ENCODE measurements at places on chromosomes 3 and 15.
A peak's percentile ranks its signal among the peaks of the same experiment; 100 is the strongest.

DNA sequence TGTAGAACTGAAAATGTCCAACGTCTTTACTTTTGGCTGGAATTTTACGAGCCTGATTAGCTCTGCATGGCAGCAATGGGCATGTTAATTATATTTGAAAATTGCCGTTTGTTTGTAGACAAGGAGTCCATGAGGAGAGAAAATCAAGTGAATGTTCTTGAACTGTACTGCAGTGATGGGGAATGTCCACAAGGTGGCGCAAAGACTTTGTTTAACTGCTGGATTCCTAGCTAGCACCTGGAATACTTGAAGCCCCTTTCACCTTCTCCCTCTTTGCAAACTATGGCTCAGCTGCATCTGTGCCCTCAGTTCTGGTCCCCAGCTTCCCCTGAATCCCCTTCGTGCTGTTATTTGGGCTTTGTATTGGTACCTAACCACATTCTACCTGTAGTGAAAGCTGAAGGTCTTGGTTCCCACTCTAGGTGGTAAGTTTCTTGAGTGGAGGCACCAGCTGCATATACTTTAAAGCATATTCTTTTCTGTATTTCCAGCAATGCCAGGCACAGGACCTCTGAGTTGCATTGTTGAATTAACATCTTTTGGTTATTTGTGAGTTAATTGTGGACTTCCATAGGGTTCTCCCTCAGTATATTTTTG, 25.3 kb downstream of the EXOG start:
- peak; percentile 65 for DNase-seq

- DNase-seq: no peak
Measured at GRCh38 chr3:152589644-152590043, 245.3 kb upstream of the P2RY1 start.

DNA sequence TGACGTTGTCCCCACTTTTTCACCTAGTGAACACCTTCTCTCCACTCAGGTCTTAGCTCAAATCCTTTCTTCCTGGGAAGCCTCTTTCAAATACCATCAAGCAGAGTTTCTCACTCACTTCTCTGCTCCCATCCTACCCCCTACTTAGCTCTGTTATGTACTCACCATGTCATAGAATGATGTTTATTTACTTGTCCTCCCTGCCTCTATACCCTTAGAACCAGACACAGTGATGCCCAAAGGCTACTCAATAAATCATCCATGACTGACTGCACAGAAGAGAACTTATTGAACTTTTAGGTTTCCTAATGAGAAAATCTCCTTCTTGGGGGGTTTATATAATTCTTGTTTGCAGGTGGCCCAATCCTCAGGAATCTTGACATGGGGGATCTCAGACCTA, 154.2 kb downstream of the SSR3 start:
- no peak for DNase-seq

- no peak for DNase-seq
Measured at GRCh38 chr3:116476691-116477090, 31.4 kb upstream of the LSAMP start.

- peak; percentile 17 for DNase-seq
Measured at GRCh38 chr3:79039192-79039591, 728.6 kb downstream of the ROBO1 start.

DNA sequence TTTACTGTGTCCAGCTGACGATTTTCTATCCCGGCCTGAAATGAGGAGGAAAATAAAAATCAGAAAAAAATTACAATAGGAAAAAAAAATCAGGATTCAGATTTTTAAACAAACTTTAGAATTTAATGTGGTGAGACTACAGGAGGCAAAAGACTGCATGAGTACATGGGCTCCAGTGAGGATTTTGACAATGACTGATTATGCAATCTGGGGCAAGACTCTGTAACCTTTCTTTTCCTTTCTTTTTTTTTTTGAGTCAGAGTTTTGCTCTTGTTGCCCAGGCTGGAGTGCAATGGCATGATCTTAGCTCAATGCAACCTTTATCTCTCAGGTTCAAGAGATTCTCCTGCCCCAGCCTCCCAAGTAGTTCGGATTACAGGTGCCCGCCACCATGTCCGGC, 29.9 kb downstream of the SPG11 start:
- DNase-seq: peak; percentile 52

DNA sequence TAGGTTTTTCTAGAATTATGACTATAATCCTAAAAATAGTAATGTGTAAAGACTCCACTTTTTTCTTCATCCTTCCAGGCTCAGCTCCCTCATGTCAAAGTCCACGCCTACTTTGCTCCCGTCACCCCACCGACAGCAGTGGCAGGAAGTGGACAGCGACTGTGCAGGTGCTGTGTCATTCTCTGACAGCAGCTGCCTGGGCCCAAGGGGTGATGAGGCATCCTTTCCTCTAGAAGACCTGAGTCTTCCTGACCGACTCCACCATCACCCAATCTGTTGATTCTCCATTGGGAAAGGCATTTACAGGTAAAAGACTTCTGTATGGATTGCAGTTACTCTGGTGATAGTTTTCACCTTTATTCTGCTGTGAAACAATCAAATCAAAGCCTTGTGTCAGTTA, 54.8 kb downstream of the UBP1 start:
- no peak for DNase-seq

DNA sequence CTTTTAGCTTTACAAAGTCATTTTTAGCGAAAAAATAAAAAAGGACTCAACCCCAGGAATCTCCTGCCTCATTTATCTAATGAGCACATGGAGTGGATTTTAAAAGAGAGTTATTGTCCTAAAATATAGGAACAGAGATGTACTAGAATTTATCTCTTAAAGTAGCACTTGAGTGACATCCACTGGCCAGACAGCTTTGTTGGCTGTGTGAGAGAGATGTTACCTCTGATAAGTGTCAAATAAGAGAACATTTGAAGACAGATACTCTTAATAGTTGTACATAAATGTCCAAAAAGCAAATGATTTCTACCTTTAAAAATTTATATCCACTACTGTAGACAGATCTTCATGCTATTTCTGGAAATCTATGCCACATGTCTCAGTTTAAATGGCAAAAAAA, 12.3 kb upstream of the MFSD1 start:
- DNase-seq: peak; percentile 63

DNA sequence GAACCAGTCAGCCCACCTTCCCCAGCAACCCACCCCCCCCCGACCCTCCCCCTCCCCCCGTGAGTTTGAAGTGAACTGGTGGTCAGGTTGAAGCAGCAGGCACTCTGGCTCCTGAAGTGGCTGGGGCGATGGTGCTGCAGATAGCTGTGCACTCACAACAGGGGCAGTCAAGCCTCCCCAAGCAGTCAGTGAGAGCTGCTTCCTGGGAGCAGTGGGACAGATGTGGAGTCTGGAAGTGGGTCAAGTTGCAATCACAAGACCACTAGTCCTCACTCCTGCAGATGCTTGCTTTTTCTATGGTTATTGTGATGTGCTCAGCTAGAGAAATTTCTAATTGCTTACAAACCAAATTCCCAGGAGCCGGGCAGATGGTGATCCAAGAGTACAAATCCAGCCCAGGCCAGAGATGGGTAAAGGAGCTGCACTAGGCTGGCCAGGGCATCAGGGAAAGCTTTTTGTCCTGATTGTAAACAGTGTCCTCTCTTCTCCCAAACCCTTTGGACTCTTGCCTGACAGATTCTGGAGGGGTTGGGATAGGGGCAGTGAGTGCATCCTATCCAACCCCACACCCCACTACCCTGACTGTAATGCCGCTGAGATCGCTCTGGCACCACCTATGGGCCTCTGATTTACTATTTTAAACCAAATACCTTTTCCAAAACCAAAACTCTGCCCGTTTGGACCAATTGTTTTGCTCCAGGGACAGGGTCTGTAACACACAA, 9.8 kb upstream of the CLPX start:
- no peak for DNase-seq

DNA sequence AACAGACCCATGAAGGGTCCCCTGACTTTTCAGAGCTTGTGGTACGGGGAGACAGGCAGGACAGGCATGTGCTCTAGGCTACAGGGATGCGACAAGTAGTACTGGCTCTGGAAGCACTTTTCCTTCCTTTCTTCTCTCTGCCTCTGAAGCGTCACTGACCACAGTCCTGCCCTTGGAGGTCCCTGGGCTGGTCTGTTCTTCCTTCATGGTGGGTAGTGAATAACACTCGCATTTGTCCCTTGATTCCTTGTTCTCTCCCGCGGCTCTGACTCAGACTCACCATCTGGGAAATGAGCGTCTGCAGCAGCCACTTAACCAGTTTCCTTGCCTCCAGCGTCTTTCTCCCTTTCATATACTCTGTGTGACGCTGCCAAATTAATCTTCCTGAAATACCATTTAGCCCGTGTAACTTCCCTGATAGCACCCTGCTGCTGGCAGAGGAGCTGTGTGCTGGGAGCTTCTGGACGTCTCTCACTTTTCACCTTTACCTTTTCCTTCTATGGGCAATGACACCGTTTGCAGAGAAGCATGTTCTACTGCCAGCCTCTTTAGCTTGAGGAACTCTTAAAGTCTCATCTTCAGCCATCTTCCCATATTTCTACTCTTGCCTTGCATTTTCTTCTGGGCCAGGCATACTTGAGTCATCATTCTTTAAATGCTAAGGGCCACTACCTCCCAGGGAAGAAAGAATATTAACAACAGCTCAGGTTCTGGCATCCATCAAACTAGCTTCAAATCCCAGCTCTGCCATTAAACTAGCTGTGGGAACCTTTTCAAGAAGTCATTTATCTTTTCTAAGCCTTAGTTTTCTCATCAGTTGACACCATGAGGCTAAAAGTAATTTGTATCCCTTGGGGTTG, 33.6 kb downstream of the TMEM45A start:
- peak; percentile 97 for DNase-seq

- DNase-seq: no peak
Measured at GRCh38 chr3:53618936-53619335, 124.5 kb downstream of the CACNA1D start.

- peak; percentile 70 for DNase-seq
Measured at GRCh38 chr3:10198761-10199649, 34.3 kb downstream of the IRAK2 start.

DNA sequence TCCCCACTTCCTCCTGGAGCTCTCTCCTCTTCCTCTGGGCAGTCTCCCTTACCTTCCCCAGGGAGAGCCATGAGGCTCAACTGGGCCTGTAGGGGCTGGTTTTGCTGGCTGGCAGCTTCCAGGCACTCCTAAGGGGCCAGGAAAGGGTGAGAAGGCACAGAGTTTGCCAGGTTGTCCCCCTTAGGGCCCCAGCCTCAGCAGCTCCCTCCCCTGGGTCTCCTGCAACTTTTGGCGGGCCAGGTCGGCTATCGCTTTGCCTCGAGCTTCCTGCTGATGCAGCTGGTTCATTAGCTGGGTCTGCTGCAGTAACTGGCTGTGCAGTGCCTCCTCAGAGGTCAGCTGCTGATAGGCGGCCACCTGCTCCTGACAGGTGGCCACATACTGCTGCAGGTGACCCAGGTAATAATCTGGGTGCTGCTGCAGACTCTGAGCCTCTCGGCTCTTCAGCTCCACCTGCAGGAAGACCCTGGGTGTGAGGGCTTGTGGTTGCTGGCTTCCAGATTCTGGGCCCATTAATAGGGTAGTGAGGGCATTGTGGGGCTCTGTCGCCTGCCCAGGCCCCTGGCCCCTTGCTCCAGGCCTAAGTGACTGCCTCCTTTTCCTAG, 29.7 kb upstream of the OR4F6 start:
- no peak for DNase-seq

- no peak for DNase-seq
Measured at GRCh38 chr3:46609944-46610722, 2.2 kb upstream of the FAM240A start.

- no peak for DNase-seq
Measured at GRCh38 chr3:188756241-188756640, 415.5 kb upstream of the TPRG1 start.

DNA sequence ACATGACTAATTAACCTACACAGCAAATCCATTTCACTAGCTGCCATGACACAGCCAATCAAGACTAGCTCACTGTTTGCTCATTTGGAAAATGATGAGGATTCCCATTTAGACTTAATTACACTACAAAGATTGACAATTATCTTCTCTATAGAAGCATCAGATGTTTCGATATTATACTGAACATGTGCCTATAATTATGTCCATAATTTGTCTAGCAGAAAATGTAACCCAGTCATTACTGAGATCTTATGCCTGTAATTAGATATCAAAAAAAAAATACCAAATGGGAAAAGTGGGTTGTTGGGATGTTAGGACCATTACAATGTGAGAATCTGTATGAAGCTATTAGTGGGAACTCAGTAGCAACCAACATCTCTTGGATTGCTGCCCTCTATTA, 344.2 kb upstream of the MCTP2 start:
- no peak for DNase-seq

GRCh38 chr3:24687671-24688070, 193.0 kb upstream of the THRB start:
- no peak for DNase-seq

GRCh38 chr15:98902931-98903330, 104.7 kb downstream of the PGPEP1L start:
- no peak for DNase-seq

GRCh38 chr15:30885814-30886213, 17.9 kb upstream of the FAN1 start:
- peak; percentile 15 for DNase-seq

DNA sequence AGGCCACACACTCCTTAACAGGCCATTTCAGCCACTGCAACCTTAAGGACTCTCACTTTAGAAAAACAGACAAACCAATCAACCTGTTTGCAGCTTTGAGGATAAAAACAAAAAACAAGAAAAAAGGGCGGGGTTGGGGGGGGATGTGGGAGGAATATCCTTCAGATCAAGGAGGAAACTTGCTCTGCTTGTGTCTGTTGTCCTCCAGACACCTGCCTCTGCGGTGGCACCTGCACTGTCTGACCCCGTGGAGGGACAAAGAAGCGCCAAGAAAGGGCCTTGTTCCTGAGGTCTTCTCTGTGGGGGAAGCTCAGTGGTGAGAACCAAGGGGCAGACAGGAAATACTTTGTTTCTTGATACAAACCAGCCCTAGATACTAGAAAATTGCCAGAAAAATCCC, 70.5 kb downstream of the POLR2M start:
- DNase-seq: no peak

GRCh38 chr3:195800240-195800639, 11.5 kb downstream of the MUC4 start:
- no peak for DNase-seq

- DNase-seq: peak; percentile 62
Measured at GRCh38 chr15:42591238-42591934, 16.0 kb downstream of the STARD9 start.

- DNase-seq: no peak
Measured at GRCh38 chr3:88150806-88151205, 1.0 kb downstream of the C3orf38 start.

- DNase-seq: no peak
Measured at GRCh38 chr3:120148187-120148949, 54.1 kb upstream of the GSK3B start.

DNA sequence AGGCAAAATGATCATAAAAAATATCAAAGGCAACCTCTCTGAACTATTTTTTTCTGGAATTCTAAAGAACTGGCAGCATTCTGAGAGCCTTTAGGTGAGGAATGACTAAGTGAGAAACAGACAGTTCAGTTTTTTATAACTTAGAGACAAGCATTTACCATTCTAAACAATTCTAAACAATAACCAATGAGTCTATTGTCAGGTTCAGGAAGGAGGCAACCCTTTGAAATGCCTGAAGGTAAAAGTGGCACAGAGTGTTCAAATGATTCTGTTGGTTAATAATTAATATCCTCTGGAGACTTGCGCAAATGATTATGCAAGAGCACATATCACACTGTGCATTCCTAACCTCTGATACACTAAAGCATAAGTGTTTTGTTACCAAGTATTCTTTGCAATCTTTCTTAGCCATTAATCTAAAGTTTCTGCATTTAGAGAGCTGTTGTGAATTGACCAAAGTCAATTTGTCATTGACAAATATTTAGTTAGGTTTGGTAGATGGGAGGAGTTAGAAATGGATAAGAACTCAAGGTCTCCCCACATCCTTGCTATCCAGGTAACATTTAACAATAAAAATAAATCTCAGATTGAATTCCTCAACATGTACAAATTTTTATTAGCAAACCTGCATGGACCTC, 9.2 kb upstream of the TGFBR2 start:
- peak; percentile 87 for DNase-seq
